ENCODE measurements at places on chromosomes 12 and 14. TPM values are rescaled to one million over a fixed set of nuclear protein-coding genes. Genes with fewer than 3 reads are reported as not detected.

Gene NGB
- total RNA-seq = not detected

Gene CLEC1B
- not detected for total RNA-seq

GRCh38 chr12:7877420-7877819, 4.7 kb upstream of the SLC2A14 start:
- no peaks in the 10 kb centered on the region for H3K27me3 ChIP-seq
- H3K36me3 ChIP-seq = no peaks in the 10 kb centered on the region
- H3K4me1 ChIP-seq = no peaks in the 10 kb centered on the region
- H3K27ac ChIP-seq = no peak overlapping the region
- DNase-seq = no peak

- H3K4me3 ChIP-seq = no peak overlapping the region
- peaks cover 23% of the 10 kb centered on the region for H3K36me3 ChIP-seq
- H3K27me3 ChIP-seq = no peaks in the 10 kb centered on the region
- H3K4me1 ChIP-seq = no peaks in the 10 kb centered on the region
- no peak for DNase-seq
- H3K27ac ChIP-seq = no peak overlapping the region
Observed at GRCh38 chr12:100058482-100059029, 73.8 kb upstream of the ANKS1B start.

DNA sequence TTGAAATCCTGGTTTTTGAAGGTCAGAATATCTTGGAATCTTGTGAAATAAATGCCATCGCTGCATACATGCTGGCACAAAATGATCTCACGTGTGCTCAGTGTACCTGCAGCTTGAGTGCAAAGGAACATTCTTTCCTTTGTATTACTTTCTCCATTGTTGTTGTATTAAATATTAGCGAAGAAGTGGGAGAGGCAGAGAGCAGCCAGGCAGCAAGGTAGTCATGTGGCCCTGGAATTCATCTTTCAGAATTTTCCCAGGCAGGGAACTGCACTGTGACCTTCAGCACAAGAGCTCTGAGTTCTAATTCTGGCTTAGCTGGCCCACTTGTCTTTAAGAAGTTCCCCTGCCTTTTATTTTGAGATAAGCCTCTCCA, 145.5 kb downstream of the PRKCH start:
- no peak overlapping the region for H3K4me3 ChIP-seq
- no peak for DNase-seq
- H3K36me3 ChIP-seq = peaks cover 4% of the 10 kb centered on the region

- H3K36me3 ChIP-seq = no peaks in the 10 kb centered on the region
- no peak for DNase-seq
- H3K4me3 ChIP-seq = no peak overlapping the region
Observed at GRCh38 chr14:41257476-41257875, 349.2 kb upstream of the LRFN5 start.

DNA sequence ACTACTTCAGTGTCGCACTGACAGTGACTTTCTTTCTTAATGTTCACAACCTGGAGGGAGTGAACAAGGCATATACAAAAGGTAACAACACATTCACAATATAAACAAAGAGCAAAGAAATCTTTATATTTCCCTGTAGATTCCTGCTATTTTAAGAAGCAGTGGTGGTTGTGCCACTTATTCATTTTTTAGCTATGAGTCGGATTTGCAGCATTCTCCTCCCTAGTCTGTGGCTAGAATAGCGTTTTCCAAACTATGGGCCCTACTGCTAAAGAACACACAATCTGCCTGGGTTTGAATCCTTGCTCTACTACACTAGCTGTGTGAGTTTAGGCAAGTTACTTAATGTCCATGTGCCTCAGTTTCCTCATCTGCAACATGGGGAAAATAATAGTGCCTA, 18.6 kb upstream of the MDM1 start:
- peaks cover 2% of the 10 kb centered on the region for H3K4me1 ChIP-seq
- DNase-seq = no peak
- H3K27me3 ChIP-seq = peaks cover 13% of the 10 kb centered on the region
- no peaks in the 10 kb centered on the region for H3K36me3 ChIP-seq

GRCh38 chr12:47870175-47870781, 34.5 kb downstream of the VDR start:
- H3K27ac ChIP-seq = no peak overlapping the region
- no peaks in the 10 kb centered on the region for H3K36me3 ChIP-seq
- H3K4me1 ChIP-seq = peaks cover 18% of the 10 kb centered on the region
- peaks cover 1% of the 10 kb centered on the region for H3K27me3 ChIP-seq

Measured in osteocyte (in vitro differentiated cells).